ENCODE measurements at places on chromosomes 6 and 20.

- no peak for DNase-seq
Measured at GRCh38 chr6:42210551-42210950, 7.1 kb downstream of the MRPS10 start.

GRCh38 chr6:111564482-111564945 is 41.2 kb downstream of the TRAF3IP2 start:
- no peak for DNase-seq

DNA sequence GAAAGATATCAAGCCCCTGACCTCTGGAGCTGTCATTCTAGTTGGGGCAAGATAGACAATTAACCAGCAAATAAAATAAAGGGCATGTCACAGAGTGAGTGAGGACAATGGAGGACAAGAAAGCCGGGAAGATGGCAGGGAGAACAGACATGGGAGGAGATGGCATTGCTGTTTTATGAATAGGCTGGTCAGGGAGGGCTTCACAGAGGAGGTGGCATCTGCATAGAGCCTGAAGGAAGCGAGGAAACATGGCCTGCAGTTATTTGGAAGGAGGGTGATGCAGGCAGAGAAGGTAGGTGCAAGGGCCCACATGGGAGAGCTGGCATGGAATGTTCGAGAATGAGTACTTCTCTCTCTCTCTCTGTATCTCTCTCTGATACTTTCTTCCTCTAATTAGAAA is 63.7 kb downstream of the EFCAB8 start:
- DNase-seq: no peak

DNA sequence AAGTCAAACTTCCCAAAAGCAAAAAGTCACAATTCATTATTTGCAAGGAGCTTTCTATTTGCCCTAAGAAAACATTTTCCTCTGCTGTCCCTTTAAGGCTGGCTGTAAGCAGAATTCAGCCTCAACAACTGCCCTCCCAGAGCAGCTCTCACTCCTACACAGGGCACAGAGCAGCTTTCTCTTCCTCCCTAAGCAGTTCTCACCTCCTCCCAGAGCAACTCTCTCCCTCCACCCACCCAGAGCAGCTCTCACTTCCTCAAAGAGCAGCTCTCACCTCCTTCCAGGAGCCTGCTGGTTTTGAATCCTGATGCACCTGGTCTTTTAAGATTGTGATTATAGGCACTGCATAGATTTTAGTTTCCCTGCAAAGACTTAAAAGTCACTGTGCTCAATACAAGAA is 120.6 kb upstream of the TMEM181 start:
- no peak for DNase-seq

GRCh38 chr20:56427797-56428196 is 15.7 kb downstream of the CASS4 start:
- no peak for DNase-seq

- DNase-seq: no peak
Measured at GRCh38 chr6:118207947-118208346, 300.9 kb downstream of the SLC35F1 start.

DNA sequence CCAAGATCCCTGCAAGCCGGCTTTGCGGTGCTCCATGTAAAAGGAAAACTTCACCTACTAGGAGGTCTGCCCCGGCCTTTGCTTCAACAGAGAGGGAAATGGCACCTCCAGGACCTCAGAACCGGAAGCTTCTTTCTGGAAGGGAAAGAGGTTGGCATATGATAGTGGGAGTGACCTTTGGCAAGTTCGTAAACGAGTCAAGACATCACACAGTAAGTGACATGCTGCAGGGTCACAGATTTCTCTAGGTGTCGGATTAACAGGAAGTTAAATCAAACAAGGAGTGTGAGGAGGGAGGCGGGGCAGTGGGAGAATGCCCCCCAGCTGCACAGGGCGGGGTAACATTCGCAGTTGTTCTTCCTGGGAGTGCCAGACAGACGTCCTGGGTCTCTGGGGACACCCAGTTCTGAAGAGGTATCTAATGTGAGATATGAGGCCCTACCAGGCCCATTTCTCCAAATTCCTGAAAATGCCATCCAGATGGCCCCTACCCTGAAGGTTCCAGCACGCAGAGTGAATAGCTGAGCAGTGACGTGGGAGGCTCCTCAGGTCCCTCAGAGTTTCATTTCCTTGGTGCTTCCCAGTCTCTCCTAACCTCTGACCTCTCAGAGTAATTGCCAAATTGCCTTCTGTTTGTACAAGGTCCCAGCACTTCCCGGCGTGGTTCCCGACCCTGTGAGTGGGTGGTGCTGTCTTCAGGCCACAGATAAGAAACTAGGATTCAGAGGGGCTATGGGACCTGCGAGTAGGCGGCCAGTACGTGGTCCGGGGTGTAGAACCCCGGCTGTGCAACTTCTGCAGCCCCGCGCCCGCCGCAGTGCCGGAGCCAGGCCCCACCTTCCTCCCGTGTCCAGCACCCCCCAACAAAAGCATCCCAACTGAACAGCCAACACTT is 1.9 kb downstream of the RRBP1 start:
- DNase-seq: no peak

DNA sequence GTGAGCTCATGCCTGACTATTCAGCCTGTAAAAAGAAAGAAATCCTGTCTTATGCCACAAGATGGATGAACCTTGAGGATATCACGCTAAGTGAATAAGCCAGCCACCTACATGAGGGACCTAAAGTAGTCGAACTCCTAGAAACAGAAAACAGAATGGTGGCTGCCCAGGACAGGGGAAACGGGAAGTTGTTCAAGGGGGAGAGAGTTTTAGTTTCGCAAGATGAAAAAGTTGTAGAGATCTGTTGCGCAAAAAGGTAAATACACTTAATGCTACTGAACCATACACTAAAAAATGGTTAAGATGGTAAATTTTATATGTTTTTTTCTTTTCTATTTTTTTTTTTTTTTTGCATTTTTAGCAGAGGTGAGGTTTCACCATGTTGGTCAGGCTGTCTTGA is 74.1 kb upstream of the RALY start:
- DNase-seq: no peak

- DNase-seq: no peak
Measured at GRCh38 chr20:31515072-31515774, 981 bp downstream of the HM13 start.

DNA sequence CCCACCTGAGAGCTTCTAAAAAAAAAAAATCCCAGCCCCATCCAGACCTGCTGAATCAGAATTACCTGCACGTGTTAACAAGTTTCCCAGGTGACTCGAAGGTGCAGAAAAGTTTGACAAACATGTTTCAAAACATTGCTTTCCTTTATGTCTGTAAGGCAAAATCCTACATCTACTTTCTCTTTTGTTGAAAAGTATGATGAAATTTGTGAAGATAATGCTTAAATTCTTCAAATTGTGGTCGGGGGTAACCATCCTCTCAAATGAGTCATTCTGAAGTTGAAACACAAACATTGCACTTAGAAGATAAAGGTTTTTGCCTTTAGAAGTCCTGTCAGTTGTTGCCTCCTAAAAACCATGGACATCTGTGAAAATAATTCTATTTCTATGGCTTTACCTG is 429.7 kb downstream of the EPHA7 start:
- DNase-seq: no peak

GRCh38 chr6:111817451-111818120 is 55.7 kb downstream of the FYN start:
- DNase-seq: no peak

- DNase-seq: no peak
Measured at GRCh38 chr20:45037050-45037449, 63.9 kb downstream of the KCNS1 start.
